ENCODE measurements at places on chromosomes 16 and 17.
A peak's percentile ranks its signal among the peaks of the same experiment; 100 is the strongest.

GRCh38 chr17:48471817-48472410 lies 41.9 kb upstream of the SKAP1 start:
- DNase-seq: no peak

GRCh38 chr17:64156670-64157069 lies 26.7 kb upstream of the ERN1 start:
- no peak for DNase-seq

GRCh38 chr17:32659419-32659842 lies 172.6 kb downstream of the CDK5R1 start:
- DNase-seq: peak; percentile 74

GRCh38 chr16:14321542-14321941 lies 250.4 kb downstream of the MRTFB start:
- no peak for DNase-seq

DNA sequence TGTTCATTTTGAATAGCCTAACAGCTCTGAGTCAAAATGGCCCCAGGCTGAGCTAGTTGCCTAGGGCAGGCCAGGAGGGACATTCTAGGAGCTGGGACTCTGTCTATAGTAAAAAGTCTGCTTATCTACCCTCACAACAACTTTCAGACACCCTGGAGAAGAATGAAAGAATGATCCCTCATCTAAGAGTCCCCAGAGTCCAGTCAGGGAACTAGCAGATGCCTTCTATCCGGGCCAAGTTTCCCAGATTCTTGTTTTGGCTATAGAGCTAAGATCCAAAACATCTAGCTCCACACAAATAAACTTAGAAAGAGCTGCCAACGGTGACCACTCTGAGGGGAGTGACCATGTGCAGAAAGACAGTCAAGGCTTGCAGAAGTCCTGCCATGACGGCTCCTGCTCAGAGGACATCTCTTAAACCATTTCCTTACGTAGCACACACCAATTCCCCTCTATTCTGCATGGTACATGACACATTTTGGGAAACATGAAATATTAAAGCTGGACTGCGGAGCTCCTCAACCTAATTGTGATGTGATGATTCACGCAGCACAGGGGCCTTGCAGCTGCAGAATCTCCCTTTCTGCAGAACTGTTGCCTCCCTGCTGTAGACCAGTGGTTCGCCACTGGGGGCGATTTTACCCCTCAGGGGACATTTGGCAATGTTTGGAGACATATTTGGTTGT lies 24.2 kb downstream of the FAM20A start:
- no peak for DNase-seq

GRCh38 chr17:55543709-55544108 lies 32.5 kb upstream of the SMIM36 start:
- DNase-seq: no peak

- DNase-seq: no peak
These were observed 877.7 kb upstream of the CDH8 start for GRCh38 chr16:62913924-62914323.

- no peak for DNase-seq
These were observed 12.2 kb upstream of the CCL5 start for GRCh38 chr17:35892091-35893035.

- DNase-seq: no peak
These were observed 59.0 kb upstream of the RPH3AL start for GRCh38 chr17:411421-412120.
